Activated CD8-positive, alpha-beta memory T cell treated with anti-CD3 and anti-CD28 coated beads for 48 hours (primary cell): ENCODE measurements at places on chromosomes 6 and 20.

GRCh38 chr6:79778816-79779215 lies 147.7 kb downstream of the SH3BGRL2 start:
- no peak for DNase-seq

DNA sequence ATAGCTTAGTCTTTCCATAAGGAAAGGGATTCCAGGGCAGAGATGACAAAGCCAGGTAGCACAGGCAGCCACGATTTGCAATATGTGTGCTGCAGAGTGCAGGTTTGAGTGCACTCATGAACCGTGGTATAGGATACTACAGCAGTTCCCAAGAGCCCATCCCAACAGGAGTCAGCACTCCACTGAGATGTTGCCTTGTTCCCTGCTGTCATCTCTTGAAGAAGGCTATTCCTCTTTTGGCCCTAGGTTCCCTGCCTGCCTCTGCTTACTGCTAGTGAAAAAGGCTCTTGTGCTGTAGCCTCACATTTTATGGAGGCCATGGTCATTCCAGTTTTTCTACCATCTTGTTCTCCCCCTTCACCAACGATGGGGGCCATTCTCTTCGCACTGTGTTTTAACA lies 40.2 kb downstream of the RALY start:
- DNase-seq, result no peak

DNA sequence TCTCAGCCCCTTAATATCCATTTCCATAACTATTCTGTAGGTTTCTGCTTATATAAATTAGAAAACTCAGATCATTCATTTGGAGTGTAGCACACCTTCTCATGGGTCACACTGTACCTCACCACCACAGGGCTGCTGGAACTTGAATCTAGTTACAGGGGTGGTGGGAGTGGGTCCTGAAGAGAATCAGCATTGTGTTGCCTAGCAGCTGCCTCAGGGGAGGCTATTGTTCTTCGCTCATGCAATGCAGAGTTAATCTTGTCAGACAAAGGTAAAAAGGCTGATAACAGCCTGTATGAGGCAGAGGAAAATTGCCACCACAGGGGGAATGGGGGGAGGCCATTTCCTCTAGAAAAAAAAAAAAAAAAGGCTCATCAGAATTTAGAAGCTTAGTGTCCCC lies 496.0 kb upstream of the ADGRB3 start:
- DNase-seq, result no peak

GRCh38 chr6:3962291-3963280 lies 113.4 kb downstream of the FAM50B start:
- DNase-seq, result no peak

- no peak for DNase-seq
Measured at GRCh38 chr6:163897669-163898068, 483.2 kb downstream of the QKI start.
